ENCODE measurements at places on chromosomes 3 and 15.
A peak's percentile ranks its signal among the peaks of the same experiment; 100 is the strongest.

DNA sequence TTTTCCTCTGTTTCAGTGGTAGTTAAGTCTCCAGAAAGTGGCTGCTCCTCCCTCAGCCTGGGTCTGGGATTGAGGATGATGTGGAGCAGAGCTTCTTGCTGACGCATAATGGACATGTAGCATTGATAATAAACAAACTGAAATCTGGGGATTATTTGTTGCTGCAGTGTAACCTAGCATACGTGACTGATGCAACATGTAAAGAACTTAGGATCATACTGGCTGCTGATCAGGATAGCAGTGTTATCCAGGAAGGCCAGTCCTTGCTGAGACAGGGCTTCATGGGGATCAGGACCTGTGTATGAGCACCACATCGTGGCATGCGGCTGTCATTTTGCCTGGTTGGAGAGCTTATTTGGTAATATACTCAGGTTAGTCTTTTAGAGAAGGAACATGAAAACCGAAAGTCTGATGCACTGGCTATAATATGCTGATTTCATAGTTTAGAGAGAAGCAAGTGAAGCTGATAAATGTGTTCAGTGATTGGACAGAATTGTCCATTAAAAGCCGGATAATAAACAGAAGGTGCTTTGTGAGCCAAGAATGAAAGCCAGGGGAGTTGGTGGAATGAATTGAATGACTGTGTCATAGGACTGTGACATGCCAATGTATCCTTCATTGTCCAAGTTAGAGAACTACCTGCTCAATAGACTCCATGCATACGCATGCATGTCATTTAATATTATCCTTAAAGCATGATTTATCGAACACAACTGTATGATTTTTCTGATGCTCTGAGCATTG is 4.1 kb downstream of the MINAR1 start:
- peak; percentile 20 for DNase-seq

DNA sequence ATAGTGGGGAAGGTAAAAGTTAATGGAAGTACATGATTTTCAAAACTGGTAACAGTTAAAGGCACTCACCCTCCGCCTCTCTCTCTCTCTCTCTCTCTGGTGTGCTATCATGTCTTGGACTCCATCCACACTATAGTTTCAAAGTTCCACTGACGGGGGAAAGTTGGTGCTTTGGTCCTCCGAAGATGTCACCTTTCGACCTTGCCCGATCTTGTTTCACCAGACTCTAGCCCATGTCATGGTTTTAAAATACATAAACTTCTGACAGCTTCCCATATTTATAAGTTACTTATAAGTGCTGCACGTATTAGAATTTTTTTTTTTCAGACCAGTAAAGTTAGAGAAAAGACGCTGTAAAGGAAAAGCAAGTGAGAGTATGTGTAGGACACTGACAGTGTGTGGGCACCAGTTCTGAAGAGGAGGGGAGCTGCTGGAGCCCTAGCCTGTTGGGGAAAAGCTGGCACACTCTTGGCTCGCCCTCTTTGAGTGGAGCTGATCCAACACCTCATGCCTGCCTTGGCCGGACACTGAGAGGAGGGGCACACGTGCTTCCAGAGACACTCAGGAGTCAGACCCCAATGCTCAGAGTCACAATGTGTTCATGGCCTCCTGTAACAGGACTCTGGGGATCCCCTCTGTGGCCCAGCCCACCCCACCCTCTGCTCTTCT is 200.5 kb upstream of the TPM1 start:
- DNase-seq = no peak

DNA sequence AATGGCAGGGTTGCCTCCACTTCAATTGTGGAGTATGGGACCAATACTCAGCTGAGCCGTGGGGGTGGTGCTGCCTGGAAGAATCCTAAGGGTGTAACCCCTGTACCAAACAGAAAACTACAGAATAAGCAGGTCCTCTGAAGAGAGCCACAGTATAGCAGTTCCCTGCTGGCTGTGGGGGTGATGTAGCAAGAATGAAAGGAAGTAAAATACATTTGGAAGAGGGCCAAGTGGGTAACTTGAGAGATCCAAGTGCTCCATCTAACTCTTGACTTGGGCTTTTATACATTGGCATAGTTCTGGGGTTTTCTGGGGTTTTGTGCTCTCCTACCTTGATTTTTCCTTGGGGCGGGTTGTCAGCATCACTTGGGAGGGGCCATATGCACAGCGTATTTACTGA is 341.4 kb downstream of the OTOL1 start:
- no peak for DNase-seq

DNA sequence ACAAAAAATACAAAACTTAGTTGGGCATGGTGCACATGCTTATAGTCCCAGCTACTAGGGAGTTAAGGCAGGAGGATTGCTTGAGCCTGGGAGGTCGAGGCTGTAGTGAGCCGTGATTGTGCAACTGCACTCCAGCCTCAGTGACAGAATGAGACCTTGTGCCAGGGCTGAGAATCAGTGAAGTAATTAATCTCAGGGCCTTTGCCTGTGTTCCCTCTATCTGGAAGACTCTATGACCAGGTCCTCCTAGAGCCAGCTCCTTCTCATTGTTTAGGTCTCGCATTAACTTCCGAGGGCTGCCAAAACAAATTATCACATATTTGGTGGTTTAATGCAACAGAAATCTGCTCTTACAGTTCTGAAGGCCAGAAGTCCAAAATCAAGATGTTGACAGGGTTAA is 41.4 kb upstream of the FLNB start:
- peak; percentile 56 for DNase-seq

DNA sequence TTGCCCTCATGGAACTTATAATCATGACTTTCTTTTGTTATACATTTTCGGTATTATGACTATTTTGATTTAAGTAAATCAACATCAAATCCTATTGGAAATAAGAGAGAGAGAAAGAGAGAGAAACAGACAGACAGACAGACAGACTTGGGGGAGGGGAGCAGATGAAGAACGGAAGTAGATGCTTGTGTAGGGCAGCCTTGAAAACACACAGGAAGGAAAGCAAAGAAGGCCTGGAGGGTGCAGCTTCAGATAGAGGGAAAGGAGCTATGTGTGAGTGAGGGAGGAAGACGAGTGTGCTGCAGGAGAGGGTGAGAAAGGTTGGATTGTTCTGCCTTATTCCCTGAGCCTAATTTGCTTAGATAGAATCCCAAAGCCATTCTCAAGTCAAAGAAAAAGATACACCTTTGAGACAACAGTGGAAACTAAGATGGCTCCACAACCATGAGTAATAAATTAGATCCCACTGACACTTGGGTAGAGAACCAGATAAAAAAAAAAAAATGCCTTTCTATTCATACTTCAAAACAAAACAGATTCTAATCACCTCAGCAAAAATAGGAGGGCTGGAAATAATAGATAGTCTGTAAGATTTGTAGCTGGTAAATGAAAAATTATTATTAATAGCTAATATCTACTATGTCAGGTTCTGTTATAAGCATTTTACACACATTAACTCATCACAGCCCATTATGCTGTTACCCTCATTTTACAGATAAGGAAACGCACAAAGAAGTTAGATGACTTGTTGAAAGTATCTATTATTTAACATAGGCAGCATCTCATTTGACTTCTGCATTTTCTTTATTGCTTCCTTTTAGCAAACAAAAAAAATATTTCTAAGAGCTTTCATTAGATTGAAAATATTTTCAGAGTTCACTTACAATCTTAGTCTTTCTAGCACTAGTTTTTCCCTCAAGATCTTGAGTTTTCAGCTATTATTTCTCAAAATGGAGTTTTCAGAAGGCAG is 214.1 kb downstream of the TNIK start:
- DNase-seq = no peak

- DNase-seq = no peak
These were observed 11.5 kb downstream of the FOXL2 start for GRCh38 chr3:138935505-138935862.

DNA sequence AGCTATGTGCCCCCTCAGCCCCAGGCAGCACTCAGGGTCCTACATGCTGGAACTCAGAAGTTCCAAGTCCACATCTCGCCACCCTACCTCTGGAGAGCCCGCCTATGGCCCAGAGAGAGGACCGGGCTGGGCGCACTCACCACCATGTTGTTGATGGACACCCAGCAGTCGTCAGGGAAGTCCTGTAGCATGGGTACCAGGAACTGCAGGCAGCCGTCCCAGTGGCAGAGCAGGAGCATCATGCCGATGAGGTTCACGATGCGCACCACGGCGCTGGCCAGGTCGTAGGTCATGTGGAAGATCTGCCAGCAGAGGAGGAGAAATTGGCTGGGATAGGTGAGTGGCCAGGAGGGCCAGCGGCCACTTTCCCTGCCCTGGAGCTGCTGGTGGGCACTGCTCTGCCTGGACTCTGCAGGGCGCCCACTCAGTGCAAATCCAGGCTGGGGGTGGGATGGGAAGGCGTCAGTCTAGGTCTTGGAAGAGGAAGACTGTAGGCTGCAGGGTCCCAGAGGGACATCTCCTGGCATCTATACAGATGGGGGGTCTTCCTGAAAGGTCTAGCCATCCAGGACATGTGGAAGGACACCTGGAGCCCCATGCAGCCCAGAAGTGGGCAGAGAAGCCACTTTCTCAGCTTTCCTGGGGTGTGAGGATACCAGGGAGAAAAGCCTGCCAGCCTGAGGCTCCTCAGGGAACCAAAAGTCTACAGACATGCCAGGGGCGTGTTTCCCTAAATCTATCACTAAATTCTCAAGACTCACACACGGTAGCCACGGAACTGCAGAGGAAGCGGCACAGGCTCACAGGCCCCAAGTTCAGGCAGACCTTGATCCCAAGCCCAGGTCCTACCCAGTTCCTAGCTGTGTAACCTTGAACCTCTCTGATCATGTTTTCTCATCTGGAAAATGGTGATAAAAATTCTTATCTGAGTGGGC is 36.5 kb downstream of the HCN4 start:
- DNase-seq = no peak

- peak; percentile 15 for DNase-seq
These were observed 115.9 kb downstream of the CBLB start for GRCh38 chr3:105752791-105753415.

GRCh38 chr15:62307551-62307950 is 142.5 kb upstream of the C2CD4B start:
- peak; percentile 88 for DNase-seq
